ENCODE measurements at places on chromosomes 16 and 17.

DNA sequence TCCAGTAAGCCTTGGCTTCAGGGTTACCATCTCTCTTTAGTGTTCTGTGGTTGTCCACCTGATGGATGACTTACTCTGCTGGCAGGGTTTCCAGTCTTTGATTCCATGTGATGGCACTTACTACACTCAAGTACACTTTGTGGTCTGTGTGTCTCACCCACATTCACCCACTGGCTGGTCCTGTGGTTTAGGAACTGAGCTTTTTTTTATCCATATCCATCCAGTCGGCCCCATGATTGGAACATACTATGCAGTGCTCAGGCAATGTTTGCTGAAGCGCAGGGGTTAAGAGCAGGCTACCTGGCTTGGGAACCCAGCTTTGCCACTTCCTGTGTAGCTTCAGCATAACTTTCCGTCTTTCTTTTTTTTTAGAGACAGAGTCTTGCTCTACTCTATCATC, 2.8 kb upstream of the FUS start:
- DNase-seq: no peak

- no peak for DNase-seq
Observed at GRCh38 chr17:45111850-45112249, 20.5 kb downstream of the PLCD3 start.

GRCh38 chr16:73171380-73171779, 123.5 kb upstream of the ZFHX3 start:
- no peak for DNase-seq

DNA sequence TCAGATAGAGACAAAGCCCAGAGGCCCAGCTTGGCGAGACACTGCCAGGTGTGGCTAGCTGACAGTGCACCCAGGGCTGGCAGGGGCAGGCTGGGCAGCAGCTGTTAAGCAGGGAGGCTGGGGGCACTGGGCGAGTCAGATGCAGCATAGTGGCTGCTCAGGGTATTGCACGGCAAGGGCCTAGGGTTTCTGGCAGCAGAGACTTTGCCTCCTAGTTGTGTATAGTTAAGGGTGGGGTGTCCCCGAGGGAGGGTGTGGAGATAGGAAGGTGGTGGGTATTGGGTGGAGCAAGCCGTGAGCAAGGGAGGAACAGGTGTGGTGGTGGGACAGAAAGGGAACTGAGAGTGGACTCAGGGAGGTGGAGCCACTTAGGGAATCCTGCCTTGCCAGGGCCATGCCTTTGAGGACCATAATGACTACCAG, 66.0 kb downstream of the SMPD3 start:
- no peak for DNase-seq

GRCh38 chr17:32520737-32521404, 34.1 kb downstream of the CDK5R1 start:
- no peak for DNase-seq

GRCh38 chr17:30858556-30859250, 26.9 kb downstream of the ATAD5 start:
- no peak for DNase-seq

- DNase-seq: no peak
Observed at GRCh38 chr16:6209355-6209930, 1111.8 kb upstream of the EEF2KMT start.

Measured in renal cortex interstitium (tissue), 15 donors.